ENCODE measurements at places on chromosomes 6 and 20.

GRCh38 chr6:109130065-109130464 lies 34.8 kb downstream of the CEP57L1 start:
- no peak for DNase-seq

- DNase-seq, result no peak
Measured at GRCh38 chr6:17602888-17603287, 2.8 kb downstream of the FAM8A1 start.

DNA sequence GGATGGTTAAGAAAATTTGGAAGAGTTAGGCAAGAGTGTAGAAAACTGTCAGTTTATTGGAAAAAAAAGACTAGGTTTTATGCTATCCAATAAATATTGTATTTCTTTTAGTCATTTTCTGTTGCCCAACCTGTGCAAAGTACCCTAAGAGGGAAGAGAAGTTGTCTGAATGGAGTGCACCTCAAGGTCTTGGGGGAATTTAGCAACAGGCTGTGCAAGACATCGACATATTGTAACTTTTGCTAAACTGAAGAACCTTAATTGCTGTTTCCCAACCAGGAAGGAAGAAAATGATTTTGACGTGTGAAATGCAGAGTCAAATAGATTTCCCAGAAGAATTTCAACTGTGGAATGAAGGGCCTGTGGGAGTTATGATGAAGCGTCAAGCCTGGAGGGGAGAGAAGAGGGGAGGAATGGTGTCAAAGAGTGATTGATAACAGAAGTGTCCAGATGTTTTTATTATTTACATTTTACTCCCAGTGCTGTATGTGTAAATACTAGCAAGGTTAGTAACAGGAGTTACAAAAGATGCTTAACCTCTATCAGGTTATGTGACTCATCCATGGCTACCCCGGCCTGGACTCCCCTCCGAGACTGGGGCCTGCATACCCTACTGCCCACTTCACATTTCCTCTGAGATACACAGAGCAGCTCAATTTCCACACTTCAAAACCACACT lies 246.8 kb downstream of the MYLK4 start:
- no peak for DNase-seq

DNA sequence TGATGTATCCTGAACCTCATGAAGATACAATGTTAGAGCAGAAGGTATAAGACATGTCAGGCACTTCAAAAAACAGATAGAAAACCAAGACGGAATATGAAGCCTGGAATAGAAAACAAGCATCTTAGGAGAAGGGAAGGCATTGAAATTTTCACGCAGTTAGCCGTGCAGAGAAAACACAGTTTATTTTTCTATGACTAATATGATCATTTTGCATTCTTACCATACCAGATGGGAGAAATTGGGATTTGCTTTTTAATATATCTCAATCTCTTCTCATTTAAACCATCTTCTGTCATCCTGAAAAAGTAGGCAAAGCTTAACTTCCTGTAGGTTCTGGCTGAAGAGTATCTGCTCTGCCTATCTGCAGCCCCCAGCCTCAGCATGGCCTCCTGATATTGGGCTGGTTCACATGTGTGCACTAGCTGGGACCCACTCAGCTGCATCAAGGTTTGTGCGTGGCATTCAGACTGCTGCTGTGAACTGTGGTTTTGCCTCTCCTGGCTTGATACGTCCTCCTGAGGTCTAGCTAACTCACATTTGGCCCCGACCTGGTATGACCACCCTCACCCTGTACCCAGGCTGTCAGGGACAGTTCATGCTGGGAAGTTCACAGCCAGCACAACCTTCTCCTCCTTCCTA lies 392.5 kb upstream of the SASH1 start:
- no peak for DNase-seq

DNA sequence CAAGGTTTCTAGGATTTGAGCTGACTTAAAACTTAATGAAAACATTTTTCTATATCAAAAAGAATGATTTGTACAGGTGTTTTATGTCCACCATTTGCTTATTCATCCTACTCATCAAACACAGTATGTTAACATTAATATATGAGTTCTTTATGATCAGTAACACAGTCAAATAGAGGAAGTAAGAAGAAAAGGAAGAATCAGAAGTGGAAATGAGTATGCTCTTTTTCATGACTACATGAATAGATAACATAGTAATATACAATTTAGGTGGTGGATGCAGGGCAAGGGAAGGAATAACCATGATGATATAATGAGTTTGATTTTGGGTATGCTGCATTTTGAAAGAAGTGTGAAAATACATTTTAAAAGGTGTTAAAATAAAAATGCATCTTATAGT lies 16.5 kb downstream of the KPNA5 start:
- DNase-seq, result no peak

- no peak for DNase-seq
Measured at GRCh38 chr6:36847152-36847551, 7.9 kb upstream of the CPNE5 start.

DNA sequence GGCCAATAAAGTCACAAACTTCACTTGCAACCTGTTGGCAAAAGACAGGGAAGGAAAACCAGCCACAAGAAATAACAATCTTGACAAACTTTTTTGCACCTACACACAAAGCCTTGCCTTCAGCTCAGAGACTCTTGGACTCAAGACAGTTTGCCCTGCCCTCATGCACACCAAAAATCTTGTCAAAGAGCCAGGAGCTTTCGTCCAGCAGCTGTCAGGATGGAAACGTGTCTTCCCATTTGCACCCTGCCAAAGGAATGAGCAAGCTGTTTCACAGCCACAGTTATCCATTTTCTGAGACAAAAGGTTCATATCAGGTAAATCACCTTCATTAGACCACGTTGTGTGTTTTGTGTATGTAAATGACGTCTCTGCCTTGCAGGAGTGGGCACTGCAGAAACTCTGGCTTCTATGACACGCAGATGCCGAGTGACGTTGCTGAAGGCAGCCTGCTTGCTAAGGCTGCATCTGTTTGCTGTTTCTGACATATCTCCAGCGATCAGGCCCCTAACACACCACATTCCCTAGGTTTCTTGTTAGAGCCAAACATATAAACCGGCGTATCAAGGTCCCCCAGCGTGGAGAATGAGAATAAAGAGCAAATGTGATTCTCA lies 193.4 kb downstream of the SYNDIG1 start:
- no peak for DNase-seq

GRCh38 chr6:141259807-141260206 lies 872.9 kb upstream of the GJE1 start:
- DNase-seq, result no peak

DNA sequence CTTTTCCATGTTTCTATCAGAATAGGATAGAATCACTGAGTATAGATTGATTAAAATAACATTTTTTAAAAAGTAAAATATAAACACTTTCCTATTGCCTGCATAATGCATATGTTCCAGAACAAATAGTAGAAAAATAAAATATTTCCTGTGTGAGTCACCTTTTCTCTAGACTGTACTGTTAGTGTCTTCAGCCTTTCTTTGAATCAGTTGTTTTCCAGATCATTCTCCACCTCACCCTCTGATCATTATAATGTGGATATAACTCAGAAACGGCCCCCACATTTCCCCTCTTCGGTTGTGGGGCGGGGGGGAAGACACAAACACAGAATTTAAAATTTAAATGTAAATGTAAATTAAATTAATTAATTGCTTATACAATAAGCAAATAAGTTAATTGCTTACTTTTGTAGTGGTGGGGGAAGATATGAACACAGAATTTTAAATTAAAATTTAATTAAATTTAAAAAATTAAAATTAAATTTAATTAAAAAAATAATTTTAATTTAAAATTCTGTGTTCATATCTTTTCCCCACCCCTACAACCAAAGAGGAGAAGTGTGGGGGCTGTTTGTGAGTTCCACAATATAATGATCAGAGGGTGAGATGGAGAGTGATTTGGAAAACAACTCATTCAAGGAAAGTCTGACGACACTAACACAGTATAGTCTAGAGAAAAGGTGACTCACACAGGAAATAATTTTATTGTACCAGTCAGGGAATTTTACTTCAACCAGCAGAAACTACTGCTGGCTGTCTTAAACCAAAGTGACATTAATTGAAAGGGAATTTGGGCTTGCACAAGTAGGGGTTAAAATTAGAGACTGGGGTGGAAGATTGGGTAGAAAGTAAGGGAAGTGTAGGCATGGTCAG lies 37.1 kb upstream of the PROKR2 start:
- no peak for DNase-seq

DNA sequence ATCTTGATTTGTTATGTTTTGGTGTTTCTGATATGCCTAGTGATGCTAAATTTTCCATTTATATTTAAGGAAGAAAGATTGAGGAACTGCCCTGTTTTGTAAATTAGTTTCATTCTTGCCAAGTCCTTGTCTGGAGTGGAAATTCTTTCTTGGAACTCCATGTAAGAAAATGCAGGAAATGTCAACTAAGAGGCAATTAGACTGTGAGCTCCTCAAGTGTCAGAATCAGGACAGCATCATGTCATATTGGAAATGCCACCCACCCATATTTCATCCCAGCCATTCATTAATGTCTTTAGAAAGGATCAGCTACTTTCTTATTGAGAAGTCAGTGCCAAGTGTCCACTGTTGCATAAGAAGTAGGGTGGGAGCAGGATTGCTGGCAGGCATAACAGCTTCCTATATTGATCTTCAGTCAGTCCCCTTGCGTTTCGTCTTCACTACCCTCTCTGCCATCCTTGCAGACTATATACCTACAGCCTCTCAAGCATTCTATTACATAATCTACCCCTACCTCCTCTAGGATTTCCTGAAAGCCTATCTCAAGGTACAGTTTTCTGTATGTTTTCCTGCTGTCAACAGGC lies 42.4 kb downstream of the HAO1 start:
- DNase-seq, result no peak

DNA sequence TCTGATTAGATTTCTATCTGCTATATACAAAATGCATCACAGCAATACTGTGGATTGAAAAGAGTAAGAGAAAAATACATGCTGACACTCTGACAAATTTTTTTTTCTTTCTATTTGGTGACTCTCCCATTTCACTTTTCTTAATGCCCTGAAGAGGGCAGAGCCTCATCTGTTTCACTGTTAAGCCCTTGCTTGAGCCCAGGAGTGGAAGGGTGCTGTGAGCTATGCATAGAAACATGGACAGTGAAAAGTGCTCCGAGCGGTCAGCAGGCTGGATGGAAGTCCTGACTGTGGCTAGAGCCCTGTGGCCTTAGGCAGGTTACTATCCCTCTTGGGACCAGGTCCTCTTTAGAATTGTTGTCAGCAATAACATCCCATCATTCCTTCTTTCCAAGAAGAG lies 17.4 kb upstream of the CSE1L start:
- DNase-seq, result no peak

DNA sequence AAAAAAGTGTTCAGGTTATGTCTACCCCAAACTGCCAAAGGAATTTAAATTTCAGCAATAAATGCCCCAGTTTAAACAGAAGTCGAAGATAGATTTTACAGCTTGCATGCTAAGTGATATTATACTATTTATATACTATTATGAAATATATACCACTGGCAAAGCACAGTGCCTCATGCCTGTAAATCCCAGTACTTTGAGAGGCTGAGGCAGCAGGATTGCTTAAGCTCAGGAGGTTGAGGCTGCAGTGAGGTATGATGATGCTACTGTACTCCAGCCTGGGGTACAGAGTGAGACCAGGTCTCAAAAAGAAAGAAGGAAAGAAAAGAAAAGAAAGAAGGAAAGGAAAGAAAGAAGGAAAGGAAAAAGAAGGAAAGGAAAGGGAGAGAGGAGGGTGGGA lies 102.1 kb downstream of the MTFR2 start:
- DNase-seq, result no peak

DNA sequence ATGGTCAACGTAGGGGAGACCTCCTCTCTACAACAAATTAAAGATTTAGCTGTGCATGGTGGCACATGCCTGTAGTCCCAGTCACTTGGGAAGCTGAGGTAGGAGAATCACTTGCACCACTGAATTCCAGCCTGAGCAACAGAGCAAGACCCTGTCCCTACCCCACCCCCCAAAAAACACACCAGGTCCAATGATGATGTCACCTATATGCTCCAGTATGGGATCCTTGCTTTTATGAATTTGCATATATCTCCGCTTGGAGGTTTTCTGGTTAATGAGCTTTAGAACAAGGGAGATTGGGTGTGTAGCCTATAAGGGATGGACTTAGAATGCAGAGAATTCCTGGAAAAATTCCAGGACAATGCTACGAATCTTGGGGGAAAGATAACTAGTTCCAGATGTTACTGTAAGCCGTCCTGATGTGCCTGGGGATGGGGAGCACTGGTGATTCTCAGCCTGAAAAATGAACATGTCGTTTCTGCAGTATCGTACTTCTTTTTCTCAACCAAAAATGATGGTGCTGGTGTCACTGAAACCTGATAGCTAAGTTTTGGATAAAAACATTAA lies 61.1 kb downstream of the ZBTB2 start:
- no peak for DNase-seq

GRCh38 chr20:47543006-47543431 lies 41.3 kb downstream of the NCOA3 start:
- DNase-seq, result no peak

DNA sequence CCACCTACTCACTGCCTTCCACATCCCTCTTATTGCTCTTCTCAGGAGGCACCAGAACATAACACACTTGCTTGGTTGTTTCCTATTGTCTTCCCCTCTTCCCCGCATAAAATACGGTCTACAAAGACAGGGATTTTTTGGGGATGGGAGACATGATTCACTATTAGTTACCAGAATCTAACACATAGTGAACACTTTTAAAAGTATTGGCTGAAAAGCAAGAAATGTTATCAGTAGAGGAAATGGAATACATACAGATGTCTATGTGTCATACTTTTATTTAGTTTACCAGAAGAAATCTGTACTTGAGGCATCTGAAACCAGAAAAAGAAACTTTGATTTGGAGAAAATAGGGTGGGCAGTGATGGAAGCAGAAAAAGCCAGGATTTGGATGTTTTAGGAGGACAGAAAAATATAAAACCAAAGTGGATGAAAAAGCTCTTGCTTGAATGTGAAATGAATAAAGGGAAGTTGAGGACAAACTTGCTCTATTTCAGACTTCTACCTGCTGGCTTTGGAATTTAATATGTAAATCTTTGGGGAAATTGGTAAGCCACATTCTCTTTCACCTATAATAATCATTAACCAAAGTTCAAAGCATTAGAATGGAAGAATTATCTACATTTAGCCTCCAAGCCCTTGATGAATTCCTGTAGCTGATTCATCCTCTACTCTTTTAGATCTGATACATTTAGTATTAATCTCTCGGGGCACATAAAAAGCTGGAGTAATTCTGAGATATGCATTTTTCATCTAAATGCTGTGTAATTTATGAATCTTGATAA lies 82.6 kb downstream of the DOK5 start:
- DNase-seq, result no peak

DNA sequence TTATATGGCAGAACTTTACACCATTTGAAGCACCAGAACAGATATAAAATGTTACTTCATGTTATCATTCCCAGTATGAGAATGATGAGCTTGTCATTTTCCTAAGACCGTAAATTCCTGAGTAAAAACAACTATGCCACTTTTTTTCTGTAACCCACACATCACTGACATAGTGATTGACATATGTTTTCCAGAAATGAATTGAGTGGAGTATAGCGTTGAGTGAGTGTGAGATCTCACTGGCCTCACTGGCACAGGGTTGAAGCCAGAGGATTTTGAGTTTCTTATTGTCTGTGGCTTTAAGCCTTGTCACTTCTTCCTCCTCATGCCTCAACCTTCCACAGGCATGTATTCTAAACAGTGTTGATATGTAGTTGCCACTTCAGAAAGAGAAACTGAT lies 62.3 kb downstream of the PDE7B start:
- DNase-seq, result no peak
